ENCODE measurements at places on chromosomes 6 and 20.

GRCh38 chr20:61343934-61344333, 91.9 kb downstream of the CDH4 start:
- no peak for DNase-seq

DNA sequence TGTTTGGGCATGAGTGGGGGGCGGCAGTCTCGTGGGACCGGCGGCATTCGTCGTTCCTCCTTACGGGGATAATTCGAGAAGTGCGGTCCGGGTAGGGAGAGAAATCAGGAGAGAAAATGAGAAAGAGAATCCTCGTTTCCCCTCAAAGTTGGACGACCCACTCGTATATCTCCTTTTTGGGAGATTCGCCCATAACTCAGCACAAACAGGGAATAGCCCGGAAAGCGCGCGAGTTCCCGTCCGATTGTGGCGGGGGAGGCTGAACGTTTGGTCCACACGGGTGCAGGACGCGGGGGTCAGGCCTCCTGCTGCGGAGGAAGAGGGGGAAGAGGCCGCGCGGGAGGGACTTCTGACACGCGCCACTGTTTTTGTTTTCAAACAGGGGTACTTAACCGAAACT, 42.4 kb downstream of the POPDC3 start:
- DNase-seq = no peak

DNA sequence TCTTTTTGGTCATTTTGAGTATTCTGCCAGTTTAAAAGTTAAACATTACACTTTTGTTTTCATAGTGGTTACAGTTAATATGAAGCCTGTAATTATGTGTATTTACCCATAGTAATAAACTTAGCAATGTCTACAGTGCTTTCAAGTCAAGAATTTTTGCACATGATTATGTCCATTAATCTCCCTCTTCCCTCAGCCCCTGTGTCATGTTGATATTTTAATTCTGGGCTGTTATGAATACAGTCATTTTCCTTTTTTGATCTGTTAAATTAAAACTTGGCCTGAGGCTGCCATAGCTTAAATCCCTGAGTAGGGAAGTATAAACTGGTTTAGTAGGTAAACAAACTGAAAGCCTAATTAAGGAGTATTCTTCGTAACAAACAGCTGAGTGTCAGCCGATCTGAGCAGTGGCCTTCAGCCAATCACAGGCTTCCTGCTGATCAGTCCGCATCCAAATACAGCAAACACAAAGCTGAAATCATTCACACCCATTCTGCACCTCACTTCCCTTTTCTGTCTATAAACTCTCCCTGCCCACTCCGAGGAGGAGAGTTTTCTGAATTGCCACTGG, 9.5 kb upstream of the SFT2D1 start:
- DNase-seq = peak; percentile 85

DNA sequence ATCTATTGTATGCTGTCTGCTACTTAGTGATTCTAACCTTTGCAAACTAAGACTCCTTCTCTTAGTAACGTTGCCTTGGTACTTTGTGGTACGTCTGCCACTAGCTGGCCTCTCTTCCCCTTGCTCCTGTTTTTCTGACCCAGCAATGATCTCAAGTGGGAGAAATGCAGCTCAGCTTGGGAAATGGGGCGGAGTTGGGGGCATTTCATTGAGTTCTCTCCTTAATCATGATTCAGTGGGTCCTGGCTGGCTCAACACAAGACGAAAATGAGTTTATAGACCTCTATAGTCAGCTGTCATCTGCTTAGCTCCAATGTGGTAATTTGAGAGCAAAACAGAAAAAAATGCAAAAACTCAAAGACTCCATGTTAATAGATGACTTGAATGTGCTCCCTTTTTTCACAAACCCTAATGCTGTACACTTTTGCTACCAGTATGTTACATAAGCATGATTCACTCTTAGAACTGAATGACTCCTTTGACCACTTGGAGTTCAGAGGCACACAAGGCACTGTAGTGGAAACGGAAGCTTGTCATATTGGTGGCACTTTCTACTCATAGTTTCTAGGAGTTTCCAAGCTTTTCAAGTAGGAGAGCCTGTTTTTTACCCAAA, 55.3 kb upstream of the SOX4 start:
- DNase-seq = peak; percentile 71

- DNase-seq = no peak
Observed at GRCh38 chr6:98323605-98324004, 510.8 kb upstream of the POU3F2 start.

GRCh38 chr6:32819729-32820128, 2.9 kb upstream of the HLA-DOB start:
- no peak for DNase-seq

DNA sequence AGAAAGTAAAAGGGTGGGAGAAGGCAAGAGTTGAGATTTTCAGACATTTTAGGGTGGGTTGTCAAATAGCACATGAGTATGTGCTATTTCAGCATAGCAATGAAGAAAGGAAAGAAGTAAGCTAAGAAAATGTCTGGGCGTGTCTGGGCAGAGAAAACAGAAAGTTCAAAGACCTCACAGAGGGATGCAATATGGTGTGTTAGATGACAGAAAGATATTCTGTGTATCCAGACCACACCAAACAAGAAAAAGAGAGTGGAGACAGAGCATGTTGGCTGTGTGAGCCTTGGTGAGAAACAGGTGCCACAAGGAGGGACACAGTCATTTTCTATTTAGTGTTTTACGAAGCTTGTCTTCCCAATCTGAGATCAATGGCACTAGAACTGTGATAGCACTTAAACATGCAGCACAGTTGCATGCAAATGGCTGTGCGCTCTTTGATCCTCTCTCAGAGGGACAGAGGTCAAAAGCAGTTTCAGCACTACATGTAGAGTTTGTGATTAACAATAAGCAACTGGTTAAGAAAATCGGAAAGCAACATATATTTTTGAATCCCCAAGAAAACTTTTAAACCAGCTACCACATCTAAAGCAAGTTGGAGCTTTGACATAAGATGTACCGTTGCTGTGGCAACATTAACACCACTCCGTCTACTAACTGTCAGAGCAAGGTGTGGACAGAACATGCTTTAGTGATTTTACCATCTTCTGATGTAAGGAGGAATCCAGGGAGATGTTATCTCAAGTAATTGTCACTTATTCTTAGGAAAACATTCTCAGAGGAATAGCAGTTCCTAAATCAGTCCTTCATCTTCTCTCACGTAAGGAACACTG, 515.5 kb upstream of the NOX3 start:
- DNase-seq = no peak

DNA sequence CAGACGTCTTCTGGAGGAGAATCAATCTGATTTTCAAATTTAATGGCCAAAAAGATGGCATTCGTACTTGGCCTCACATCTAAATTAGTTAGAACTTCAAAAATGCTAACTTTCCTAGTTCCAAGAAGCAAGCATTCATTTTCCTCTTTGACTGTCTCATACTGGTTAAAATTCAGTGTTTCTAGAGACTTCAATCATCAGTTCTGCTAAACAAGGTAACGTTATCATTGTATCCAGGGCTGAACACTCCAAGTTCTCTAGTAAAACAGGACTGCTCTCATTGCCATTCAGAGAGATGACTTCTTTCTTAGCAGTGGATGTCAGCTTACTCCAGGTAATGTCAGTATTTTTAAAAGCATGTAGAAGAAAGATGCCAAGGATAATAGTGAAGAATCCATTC, 34.6 kb upstream of the ENTPD6 start:
- no peak for DNase-seq

GRCh38 chr6:90893400-90893799, 306.5 kb upstream of the MAP3K7 start:
- DNase-seq = no peak

DNA sequence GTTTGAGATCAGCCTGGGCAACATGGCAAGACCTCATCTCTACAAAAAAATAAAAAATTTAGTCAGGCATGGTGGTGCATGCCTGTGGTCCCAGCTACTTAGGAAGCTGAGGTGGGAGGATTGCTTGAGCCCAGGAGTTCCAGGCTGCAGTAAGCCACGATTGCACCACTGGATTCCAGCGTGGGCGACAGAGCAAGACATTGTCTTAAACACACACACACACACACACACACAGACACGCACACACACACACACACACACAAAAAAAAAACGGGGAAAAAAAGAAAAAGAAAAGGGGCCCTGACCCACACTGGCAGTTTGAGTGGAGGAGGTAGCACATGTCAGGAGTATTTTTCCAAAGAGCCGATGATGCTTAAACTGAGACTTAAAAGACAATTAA, 122.2 kb downstream of the AFG1L start:
- no peak for DNase-seq

DNA sequence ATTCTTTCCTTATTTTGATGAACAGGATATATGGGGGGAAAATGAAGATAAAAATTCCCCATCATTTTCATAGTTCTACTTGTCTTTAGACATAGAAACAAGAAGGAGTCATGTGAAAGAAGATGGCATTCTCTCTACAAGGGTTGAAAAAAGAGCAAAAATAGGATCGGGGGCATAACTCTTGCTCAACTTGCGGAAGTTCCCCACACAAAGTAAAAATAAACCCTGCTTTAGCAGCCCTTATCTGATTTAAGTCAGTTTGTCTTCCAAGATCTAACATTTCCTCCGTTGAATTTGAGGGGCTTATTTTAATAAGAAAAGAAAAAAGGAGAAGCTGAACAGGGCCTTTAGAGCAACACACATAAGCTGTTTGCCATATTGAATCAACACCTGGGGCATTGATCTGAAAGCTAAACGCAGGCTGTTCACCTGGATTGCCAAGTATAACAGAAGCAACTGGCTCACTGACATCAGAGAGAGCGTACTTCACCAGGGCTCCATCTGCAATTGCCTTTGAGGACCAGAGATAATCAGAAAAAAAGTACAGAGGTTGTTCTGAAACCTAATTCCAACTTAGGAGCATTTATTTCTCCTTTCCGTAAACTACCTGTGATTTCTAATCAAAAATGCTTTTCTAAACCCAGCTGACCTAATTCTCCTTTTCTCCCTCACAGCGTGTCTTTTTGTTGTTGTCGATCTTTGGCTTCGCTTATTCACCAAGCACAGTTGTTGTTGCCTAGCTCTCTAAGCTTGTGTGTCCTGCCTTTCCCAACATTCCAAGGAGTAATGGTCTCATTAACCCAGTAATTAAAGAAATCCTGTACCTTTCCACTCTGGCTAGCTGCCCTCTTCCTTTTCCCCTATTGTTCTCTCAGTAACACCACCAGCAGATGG, 568.0 kb downstream of the KIF16B start:
- no peak for DNase-seq

- no peak for DNase-seq
Observed at GRCh38 chr6:17866876-17867444, 120.5 kb downstream of the KIF13A start.

GRCh38 chr20:34776177-34776576, 49.3 kb downstream of the NCOA6 start:
- DNase-seq = no peak

GRCh38 chr6:157343732-157344131, 20.4 kb upstream of the TMEM242 start:
- DNase-seq = no peak

- DNase-seq = no peak
Observed at GRCh38 chr20:59765599-59766177, 161.3 kb downstream of the PHACTR3 start.

DNA sequence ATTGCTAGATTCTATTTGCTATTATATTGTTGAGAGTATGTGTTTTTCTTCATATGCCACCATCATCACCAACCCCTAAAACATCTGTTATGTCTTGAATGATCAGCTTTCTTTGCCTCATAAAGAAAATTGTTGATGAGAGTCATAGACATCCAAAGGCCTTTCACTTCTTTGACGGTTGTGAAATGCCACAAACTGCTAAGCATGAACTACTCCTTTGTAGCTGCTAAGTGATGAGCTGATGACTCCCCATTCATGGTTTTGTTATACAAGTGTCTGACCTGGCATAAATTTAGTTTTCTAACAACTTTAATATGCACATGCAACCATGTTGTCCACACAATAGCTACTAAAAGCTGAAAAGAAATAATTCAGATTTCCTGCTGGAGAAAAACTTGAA, 684 bp upstream of the MED23 start:
- peak; percentile 83 for DNase-seq

- no peak for DNase-seq
Observed at GRCh38 chr6:71727632-71728294, 158.6 kb upstream of the RIMS1 start.

GRCh38 chr6:29490552-29490951, 2.8 kb upstream of the MAS1L start:
- DNase-seq = no peak

DNA sequence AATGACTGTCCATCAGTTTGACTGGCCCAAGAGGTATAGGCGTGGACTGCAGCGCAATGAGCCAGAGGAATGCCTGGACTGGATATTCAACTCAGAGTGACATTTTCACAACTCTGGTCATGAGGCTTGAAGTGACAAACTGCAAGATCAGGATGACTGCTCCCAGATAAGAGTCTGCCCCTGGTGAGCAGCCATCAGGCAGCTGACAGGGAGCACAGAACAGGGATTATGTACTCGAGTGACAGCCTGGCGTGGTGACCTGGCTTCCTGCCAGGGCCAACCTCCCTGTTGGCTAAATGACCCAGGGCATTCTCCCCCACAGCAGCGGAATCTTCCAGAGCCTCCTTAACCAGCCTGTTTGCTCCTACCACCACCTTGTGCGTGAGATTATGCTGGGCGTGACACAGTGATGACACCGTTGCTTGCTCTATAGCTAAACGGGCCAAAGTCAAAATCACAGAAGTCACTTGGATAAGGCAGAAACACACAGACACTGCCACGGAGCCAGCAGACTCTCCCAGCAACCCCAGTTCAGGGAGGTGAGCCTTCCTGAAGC, 209.1 kb upstream of the JARID2 start:
- no peak for DNase-seq

DNA sequence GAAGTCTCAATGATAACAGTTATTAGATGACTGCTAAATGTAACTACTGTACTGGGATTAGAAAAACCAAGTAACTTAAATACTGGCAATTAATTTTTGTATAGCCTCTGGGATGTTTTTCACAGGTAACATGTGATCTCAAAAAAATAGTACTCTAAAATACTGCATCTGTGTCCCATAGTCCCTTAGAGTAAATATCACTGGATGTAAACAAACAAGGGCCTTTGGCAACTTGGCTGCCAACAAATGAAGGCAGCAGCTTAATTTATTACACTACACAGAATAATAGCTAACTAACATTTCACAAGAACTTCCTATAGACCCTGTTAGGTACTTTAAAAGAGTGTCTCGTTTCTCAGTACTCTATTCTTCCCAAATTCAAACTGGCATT, 14.0 kb downstream of the ARHGAP18 start:
- no peak for DNase-seq

DNA sequence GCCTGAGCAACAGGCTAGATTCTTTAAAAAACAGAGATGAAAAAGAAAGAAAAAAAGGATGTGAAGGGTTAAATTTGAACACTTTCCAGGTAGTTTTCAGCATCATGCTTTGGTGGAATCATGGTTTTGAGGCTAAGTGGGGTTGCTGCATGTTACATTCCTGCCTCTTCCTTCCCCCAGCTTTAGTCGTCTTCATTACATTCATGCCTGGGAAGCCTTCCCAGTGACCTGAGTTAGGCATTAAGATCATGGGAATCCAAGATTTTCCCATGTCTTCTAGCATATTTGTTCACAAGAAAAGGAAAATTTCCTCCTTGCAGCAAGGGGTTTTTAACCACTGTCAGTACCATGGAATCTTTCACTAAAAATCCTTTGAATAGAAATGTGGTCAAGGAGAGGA, 12.0 kb downstream of the TPX2 start:
- DNase-seq = no peak

Data from foreskin melanocyte (primary cell).